ENCODE measurements at places on chromosomes 3 and 15.

GRCh38 chr3:111012388-111013248, 59.0 kb upstream of the NECTIN3 start:
- no peak for DNase-seq

DNA sequence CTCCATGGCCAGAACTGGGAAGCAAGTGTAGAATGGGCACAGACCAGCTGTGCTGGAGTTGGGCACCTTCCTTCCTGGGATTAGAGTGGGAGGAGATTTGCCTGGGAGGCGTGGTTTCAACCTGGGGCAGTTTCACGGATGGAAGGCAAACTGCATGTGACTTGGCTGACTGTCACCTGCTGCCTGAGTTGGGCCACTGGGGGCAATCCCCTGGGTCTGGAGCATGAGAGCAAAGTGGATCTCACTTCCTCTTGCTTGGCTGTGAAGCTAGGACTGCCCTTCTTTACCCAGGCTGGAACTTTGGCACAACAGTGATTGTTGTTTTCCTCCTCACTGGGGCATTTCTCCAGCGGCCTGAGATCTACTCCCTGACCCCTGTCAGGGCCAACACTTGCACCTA, 1247.0 kb upstream of the EPHA6 start:
- no peak for DNase-seq

- no peak for DNase-seq
Observed at GRCh38 chr3:122774564-122774963, 19.1 kb downstream of the HSPBAP1 start.

GRCh38 chr3:66504850-66505641, 4.2 kb upstream of the LRIG1 start:
- DNase-seq = no peak

DNA sequence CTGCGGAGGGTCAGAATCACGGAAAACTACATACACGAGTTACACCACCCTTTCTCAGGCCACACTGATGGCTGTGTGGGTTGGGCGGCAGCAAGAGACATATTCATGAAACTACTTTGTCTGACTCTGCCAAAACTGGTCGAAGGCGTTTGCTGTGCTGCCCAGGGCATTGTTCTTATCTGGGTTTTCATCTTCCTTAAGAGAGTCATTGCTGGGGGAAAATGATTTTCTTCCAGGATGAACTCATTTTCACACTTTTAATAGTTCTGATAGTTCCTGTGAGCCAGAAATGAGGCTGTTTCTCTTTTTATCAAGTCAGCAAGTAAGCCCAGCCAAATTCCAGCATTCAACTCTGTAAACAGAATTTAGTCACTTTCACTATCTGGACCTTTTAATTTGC, 47.6 kb downstream of the TRIM71 start:
- DNase-seq = no peak

GRCh38 chr3:129440618-129441190, 680 bp downstream of the IFT122 start:
- no peak for DNase-seq

DNA sequence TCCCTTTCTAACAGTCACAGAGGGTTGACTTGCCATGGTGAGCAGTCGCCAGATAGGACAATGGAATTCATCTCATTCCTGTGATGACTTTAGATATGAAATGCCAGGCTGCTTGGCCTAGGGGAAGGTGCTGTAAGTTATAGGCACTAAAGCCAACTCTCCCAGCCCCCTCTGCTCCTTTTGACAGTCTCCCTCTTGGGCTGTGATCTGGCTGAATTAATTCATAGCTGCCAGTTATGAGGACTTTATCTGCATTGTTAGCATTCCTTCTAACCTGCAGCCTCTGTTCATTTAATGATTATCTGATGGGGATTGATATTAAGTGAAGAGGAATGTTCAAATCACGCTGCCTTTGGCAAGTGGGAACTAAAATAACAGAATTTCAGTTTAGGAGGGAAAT, 427.1 kb upstream of the RASGRP1 start:
- DNase-seq = no peak

- no peak for DNase-seq
Observed at GRCh38 chr3:181725830-181726229, 14.1 kb downstream of the SOX2 start.

Measured in stimulated activated CD8-positive, alpha-beta memory T cell treated with anti-CD3 and anti-CD28 coated beads, Interleukin-7, amount 100 ng/mL, for 48 hours (primary cell).